ENCODE measurements at places on chromosomes 4 and X.

DNA sequence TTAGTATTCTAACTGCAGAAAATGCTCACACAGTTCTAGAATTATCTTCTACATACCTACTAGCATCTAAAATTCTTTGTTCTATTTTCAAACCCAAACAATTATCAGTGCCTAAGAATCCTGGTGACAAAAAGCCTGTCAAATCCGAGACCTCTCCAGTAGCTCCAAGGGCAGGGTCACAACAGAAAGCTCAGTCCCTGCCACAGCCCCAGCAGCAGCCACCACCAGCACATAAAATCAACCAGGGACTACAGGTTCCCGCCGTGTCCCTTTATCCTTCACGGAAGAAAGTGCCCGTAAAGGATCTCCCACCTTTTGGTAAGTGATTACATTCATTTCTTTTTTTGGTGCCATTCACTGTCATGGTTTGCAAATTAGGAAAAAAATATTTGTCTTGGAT is 243.8 kb downstream of the RAPGEF2 start:
- DNase-seq = no peak

GRCh38 chr4:91220315-91220714 is 1083.5 kb upstream of the GRID2 start:
- DNase-seq = no peak

DNA sequence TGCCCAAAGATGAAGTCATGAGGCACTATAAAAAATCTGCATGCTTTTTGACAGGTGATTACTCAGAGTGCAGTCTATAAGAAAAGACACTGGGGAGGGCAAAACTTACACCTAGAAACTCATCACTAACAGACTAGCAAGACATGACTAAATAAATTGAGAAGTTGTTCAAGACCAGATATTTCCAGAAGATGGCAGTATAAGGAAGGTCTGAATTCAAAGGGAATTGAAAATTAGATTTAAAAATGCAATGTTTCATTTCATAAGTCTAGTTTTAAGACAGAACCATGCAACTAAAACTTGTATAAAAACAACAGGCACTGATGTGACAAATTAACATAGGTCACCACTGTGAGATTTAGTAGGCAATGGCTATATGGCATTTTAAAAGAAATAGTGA is 232.5 kb upstream of the POF1B start:
- DNase-seq = no peak

DNA sequence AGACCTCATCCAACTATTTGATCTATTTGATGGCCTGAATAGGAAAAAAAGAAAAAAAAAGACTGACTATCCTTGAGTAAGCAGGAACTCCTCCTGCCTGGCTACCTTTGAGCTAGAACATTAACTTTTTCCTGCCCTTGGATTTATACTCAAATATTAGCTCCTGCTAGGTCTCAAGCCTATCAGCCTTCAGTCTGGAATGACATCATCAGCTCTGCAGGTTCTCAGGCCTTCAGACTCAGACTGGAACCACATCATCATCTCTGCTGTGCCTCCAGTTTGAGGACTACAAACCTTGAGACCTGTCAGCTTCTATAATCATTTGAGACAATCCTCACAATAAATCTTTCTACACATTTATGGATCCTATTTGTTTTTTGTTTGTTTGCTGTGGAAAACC is 754.0 kb upstream of the SLIT2 start:
- DNase-seq = no peak

GRCh38 chr4:168864821-168865541 is 145.1 kb downstream of the CBR4 start:
- no peak for DNase-seq

- no peak for DNase-seq
These were observed 166.9 kb upstream of the GK2 start for GRCh38 chr4:79574741-79575451.

DNA sequence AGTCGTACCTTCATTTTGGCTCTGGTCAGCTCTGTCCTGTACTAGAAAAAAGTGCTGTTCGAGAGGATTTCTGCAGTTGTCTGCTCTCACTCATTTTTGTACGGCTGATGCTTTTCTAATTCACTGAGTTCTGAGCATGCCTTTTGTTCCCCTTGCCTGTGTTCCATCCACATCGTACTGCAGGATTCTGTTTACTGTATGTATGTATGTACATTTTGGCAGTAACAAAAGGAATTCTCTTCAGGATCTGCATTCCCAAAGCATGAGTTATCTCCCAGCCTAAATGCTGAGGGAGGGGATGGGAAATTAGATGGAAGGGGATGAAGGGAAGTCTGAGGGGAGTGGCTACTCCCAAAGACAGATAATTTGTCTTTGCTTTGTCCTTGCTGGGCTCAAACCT is 87.6 kb downstream of the GBA3 start:
- no peak for DNase-seq

DNA sequence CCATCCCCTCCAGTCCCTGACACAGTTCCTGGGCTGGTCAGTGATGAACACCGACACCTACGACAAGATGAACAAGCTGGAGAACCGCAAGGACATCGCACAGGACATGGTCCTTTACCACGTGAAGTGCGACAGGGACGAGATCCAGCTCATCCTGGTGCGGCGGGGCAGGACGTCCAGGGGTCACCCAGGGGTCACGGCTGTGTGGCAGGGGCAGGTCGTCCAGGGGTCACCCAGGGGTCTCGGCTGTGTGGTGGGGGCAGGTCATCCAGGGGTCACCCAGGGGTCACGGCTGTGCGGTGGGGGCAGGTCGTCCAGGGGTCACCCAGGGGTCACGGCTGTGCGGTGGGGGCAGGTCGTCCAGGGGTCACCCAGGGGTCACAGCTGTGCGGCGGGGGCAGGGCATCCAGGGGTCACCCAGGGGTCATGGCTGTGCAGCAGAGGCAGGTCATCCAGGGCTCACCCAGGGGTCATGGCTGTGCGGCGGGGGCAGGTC is 16.7 kb downstream of the ATP5ME start:
- DNase-seq = no peak

DNA sequence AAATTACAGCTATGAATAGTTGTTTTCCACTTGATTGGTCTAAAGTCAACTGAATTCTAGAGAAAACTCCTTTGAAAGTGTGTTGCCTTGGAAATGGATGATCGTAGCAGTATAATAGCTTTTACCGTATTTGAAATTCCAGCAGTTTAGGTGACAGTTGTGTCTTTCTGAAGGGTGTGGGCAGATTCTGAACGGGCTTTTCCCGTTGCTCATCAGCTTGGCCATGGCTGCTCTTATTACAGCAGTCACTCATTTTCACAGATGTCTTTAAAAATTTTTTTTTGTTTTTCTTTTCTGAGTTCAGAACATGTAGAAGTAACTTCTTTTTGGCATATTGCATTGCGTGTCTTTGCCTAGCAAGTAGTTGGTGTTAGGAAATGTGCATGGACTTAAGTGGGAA is 69.6 kb upstream of the SLC4A4 start:
- no peak for DNase-seq

DNA sequence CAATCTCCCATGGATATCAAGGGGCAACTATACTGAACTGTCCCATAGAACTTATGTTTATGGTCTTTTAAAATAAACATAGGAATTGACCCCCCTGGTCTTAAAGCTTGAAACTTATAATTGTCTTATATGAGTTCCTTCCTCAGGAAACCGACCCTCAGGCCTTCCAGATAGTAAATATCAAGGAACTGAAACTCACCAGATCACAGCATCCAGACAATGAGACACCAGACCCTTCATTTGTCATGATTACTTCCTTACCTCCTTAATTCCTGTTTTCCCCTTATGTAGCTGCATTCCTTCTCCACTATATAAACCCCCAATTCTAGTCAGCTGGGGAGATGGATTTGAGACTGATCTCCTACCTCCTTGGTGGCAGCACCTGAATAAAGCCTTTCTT is 94.8 kb upstream of the GRPR start:
- no peak for DNase-seq

- DNase-seq = peak; percentile 11
These were observed 306.7 kb upstream of the MAOA start for GRCh38 chrX:43349363-43349762.

GRCh38 chrX:44914532-44915198 is 41.7 kb downstream of the KDM6A start:
- no peak for DNase-seq

DNA sequence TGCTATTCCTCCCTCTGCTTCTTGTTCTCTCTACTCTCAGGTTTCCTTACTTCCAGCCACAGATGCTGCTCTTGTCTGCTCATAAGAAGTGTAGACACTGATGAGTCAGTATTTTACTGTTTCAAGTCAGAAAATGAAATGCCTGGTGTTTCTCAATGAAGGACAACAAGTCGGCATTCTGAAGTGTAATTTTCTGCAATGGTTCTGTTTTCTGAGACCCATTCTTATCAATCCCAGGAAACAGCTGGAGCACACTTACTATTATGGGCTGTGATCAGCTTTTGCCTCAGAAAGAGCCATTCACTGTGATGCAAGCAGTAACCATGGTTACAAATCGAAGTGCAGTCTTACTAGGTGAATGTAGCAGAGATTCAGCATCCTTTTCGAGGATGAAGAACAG is 42.0 kb downstream of the SLC4A4 start:
- DNase-seq = no peak

DNA sequence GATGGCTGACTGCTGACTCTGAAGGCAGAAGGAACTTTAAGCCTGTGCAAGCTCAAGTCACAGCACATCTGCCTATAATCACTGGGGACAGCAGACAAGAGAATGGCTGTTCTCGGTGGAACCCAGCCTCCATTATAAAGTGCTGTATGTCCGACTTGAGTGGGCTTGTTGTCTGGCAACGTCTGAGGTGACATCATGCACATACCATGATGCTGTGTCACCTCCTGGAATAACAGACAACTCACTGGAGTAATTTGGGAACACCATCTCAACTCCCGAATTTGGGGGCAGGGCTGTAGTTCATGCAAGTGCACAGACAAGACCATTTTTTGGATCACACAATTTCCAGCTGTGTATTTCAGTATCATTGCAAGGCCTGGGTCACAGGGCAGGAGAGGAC is 59.8 kb upstream of the GPM6B start:
- no peak for DNase-seq

GRCh38 chr4:155197757-155198156 is 10.7 kb upstream of the NPY2R start:
- DNase-seq = no peak

DNA sequence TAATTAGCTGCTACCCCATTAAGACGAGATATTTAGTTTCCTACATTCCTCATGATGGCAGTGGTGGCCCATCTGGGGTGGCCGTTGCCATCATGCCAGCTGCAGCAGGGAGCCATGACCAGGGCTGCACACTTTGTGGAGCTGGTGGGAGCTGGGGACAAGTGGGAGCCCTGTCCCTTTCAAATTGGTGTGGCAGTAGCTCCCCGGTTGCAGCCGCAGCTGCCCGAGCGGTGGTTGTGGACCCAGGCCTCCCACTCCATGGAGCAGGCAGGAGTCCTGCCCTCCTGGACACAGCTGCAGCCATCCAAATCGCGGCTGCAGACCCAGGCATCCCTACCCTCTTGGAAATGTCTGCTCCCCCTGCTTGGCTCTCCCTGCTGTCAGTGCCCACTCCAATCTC is 9.3 kb upstream of the SYTL5 start:
- no peak for DNase-seq

GRCh38 chrX:68839771-68840170 is 10.9 kb downstream of the EFNB1 start:
- DNase-seq = no peak

DNA sequence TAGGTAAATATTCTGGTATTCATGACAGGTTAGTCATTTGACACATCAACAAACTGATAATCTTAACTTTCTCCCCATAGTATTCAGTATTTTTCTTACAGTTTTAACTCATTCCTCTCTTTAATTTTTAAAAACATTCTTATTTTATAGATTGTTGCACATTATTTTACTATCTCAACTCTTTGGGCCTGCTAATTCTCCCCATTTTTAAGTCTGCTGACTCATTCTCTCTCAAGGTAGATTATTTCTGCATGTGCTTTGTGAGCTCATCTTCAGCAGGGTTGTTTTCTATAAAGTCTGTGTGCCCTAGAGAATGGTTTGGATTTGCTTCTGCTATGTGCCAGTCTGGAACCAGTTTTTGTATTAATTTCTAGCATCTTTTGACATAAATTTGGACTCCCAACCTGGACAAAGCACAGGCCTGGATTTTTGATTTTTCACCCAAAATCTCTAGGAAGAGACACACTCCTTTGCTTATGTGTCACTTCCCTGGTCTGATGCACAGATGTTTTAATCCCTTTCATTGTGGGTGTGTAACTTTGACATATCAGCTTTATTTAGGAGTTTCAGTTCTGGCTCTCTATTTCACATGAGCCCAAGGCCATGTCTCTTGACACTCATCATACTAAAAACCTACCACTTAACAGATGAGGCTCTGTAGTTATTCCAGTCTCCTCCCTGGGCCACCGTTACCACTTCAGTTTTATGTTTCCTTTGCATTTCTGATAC is 194.3 kb upstream of the PGRMC2 start:
- no peak for DNase-seq

GRCh38 chrX:111169141-111169540 is 73.2 kb downstream of the PAK3 start:
- DNase-seq = no peak

DNA sequence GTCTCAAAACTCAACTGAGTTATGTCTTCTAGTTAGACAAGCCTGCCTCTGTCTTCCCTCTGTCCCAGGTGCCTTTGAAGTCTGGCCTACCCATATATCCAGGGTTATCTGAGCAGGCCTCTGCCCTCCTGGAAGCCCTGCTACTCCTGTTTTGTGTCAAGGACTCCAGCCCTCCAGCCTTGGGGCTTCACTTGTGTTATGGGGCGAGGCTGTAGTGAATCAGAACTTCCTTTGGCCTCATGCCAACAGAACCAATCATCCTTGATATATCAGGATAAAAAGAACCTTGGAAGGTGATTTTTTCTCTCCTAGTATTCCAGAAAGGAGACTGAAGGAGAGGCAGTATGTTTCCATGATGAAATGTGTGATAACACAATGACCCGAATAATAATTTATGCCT is 8.9 kb upstream of the ADGRG4 start:
- no peak for DNase-seq

All from CMK (cell line).